ENCODE measurements at places on chromosomes 4 and X.

DNA sequence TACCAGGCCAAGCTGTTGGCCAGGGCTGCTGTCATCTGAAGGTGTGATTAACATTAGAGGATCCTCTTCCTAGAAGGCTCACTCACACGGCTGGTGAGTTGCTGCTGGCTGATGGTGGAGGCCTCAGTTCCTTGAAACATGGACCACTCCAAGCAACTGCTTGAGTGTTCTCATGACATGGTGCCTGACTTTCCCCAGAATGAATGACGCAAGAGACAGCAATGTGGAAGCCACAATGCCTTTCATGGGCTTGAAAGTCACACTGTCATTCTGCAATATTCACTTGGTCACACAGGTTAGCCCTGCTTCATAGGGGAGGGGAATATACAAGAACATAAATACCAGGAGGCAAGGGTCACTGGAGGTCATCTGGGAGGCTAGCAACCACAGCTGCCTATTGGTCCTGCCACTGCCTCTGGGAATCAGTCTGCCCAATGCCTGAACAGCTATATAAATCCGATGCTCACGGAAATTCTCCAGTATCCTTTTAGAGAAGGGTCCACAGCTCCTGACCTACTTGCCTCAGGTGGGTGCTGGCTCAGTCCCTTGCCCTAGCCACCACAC lies 97.1 kb upstream of the MAML3 start:
- DNase-seq: no peak

- DNase-seq: no peak
Observed at GRCh38 chr4:52915730-52916300, 53.7 kb downstream of the RASL11B start.

DNA sequence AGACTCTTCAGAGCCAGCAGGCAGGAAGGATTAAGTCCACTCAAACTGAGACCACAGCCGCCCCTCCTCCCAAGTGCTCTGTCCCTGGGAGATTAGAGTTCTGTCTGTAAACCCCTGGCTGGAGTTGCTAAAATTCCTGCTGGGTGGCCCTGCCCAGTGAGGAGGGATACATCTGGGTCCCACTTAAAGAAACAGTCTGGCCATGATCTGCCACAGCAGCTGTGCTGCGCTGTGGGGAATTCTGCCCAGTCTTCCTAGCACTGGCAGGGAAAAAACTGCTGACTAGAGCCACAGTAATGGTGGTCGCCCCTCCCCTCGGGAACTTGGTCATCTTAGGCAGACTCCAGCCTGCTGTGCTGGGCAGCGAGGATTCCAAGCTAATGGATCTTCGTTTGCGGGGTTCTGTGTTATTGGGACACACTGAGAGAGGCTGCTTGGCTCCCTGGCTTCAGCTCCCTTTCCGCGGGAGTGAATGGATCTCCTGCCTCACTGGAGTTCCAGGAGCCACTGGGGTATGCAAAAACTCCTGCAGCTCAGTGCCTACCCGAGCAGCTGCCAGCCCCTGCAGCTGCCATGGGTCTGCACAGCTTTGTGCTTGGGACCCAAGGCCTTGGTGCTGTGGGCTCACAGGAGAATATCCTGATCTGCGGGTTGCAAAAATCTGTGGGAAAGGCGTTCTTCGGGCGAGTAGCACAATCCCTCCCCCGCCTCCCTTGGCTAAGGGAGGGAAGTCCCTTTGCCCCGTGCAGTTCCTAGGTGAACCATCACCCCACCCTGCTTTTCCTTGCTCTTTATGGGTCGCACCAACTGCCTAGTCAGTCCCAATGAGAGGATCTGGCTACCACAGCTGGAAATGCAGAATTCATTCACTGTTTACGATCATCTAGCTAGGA lies 15.7 kb downstream of the ZXDB start:
- DNase-seq: no peak

DNA sequence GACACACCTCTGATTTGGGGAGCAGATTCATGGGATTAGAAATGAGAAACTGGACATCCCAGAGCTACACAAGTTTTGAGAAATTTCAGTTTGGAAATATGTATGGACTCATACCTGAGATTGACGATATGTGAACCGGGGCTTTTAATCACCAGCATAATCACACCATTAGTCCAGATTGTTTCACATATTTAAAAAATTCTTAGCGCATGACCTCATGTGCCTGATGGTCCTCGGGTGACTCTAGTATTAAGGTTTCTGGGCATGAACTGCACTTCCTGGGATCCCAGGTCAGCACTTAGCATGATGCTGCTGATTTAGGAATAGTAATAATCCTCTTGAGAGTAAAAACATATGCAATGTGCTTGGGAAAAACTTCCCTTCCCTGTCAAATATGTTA lies 91.9 kb upstream of the BCOR start:
- DNase-seq: no peak

GRCh38 chrX:3445806-3446490 lies 99.5 kb upstream of the MXRA5 start:
- DNase-seq: no peak

DNA sequence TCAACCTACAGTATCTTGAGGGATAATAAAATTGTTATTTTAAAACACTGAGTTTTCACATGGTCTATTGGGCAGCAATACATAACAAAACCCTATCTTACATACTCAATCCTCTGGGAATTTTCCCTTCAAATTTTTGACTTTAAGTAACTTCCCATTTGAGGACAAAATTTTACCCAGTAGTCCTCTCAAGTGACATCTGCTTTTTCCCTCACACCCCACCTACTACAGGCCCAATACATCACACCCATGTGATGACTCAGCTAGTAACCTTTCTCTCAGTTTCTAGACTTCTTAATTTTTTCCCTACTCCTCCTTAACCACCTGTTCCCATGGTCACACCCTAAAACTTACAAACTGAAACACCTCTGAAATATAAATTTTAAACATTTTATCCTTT lies 12.2 kb upstream of the RAP1GDS1 start:
- DNase-seq: no peak

- DNase-seq: no peak
Observed at GRCh38 chrX:74500067-74500466, 78.8 kb downstream of the SLC16A2 start.

DNA sequence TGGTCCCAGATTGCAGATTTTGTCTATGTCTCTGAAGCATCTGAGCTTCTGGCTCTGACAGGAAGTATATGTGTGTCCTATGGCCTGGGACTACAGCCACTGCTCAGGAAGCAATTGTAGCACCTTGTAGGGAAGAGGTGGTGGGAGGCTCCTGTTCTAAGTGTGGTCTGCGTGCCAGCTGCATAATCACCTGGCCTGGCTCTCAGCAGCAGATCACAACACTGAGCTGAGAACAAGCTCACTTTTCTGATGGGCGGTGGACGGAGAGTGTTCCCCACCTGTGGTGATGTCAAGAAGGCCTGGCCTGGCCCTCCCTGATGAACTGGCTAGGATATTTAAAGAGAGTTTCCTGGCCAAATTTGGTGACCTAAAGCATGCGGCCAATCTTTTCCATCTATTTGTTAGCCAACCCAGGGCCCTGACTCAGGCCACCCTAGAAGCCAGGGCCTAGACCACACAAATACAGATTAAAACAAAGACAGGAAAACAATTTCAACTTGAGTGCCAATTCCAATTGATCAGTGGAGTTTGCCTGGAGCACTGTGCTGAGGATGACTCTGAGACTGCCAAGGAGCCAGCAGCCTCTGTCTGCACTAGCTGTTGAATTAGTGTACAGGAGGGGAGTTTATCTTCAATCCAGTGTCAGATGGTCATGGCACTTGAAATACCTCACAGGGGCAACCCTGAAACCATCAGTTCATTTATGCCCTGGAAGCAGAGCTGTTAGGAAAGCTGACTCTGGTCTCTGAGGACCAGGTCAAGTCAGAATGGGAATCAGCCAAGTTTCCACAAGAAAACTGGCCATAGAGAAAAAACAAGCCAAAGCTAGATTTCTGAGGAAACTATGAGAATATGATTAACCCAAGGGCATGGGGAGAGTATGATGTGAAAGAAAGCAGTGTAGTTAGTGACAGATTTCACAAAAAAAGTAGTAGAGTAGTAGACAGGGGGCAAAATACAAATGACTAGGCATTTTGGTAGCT lies 47.4 kb downstream of the PRDM5 start:
- DNase-seq: no peak

GRCh38 chr4:24229978-24230377 lies 340.1 kb upstream of the PPARGC1A start:
- peak; percentile 37 for DNase-seq

DNA sequence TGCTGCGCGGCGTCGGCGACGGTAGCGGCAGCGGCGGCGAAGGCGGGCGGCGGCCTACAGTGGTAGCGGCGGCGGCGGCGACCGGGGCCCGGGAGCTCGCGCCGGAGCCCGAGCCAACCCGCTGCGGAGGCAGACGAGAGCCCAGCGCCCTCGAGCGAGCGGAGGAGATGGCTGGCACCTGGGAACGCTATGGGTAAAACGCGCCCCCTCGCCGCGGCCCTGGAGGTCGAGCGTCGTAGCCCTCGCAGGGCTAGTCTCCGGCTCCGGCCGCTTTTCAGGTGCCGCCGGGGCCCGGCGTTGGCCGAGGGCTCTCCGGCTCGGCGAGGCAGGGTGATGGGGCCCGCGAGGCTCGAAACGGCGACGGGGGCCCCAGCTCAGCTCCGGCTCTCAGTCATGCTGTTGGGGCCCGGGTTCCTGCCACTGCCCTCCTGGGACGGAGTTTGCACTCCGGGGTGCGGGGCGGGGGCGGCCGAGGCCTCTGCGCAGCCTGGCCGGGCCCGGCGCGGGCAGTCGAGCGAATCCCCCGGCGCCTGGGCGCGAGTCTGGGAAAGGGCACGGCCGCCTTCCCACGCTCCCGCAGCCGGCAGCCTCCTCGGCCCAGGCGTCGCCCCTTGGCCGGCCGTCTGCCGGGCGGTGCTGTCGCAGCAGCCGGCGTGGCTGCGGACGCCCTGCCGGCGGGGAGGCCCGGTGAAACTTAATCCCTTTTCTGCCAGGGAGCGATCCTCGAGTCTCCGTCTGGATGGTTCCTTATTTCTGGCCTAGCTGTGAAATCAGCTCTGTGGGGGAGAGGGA lies 768 bp downstream of the MID2 start:
- peak; percentile 48 for DNase-seq

Measured in fibroblast of skin of abdomen (primary cell).